Progenitor cell of endocrine pancreas (in vitro differentiated cells): ENCODE measurements at places on chromosomes 12 and 14. TPM values are rescaled to one million over a fixed set of nuclear protein-coding genes. Genes with fewer than 3 reads are reported as not detected.

DLK1 gene
- 5,491 and 5,856 TPM in 2 replicates for total RNA-seq

DNA sequence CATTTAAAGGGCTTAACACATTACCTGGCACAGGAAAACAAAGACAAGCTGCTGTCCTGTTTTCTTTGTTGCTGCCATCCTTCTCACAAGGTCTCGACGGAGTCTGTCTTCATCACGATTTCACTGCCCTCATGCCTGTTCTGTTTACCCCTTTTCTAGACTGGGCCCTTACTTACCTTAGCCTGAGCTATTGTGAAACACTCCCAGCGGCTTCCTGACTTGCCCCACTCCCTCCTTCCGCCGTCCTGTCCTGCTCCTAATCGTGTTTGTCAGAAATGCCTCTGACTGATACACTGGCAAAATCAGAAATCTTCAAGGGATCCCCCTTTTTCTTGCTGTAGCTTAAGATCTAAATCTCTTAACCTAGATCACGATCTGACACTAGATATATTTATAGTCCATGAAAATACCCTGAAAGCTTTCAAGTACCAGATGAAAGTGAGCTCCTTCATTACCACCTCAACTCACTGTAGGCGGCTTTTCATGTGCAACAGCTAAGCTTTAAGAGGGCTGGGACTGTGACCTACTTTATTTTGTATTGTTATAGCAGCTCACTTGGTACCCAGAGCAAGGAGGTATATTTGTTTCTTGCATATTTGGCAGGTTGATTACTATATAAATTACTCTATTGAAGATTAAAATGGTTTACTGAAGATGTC, 32.1 kb downstream of the TECPR2 start:
- H3K36me3 ChIP-seq: peaks cover 29% of the 10 kb centered on the region
- no peak overlapping the region for H3K27ac ChIP-seq
- H3K27me3 ChIP-seq: no peaks in the 10 kb centered on the region
- no peak overlapping the region for H3K4me3 ChIP-seq

DNA sequence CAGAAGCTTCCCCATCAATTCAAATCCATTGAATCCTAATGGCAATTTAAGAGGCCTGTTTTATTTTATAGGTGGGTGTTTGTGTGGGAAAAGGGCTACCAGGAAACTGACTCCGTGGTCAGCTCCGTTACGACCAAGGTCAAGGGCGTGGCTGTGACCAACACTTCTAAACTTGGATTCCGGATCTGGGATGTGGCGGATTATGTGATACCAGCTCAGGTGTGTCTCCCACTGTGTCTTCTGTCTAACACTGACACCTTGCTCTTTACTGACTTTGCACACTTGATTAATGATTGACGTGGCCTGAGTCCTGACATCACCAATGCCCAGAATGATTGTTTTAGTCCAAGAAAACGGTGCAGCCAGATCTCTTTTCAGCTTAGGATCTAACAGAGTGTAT, 7.1 kb downstream of the P2RX4 start:
- peaks cover 19% of the 10 kb centered on the region for H3K4me1 ChIP-seq
- H3K4me3 ChIP-seq: no peak overlapping the region
- H3K36me3 ChIP-seq: peaks cover 22% of the 10 kb centered on the region

DNA sequence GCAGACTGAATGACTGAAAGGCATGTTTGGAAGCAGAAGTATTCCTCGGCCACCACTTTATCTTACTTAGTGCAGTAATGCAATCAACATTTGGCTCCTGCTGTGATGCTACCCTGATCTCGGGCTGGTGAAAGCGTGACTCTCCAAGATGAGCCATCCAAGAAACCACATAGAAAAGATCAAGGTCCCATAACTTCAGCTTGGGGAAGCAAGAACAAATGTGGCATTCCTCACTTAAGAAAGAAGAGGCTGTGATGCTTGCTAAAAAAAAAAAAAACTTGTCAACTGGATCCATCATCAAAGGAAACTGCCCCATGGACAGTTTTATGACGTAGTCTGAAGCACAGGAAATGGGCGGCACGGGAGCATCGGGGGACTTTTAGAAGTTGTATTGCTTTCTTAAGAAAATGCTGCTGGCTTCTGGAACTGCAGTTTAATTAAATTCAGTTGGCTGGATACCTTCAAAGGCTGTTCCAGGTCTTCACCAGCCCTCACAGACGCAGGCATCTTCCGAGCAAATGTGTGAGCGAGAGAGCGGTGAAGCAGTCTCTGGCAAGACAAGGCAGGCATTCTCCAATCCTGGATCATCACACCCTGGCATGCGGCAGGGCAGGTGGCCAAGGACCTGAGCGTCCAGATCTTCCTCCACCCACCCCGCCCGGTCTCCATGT, 38.2 kb upstream of the MAP1LC3B2 start:
- H3K27ac ChIP-seq: no peak overlapping the region
- H3K27me3 ChIP-seq: peaks cover 49% of the 10 kb centered on the region

- H3K36me3 ChIP-seq: no peaks in the 10 kb centered on the region
- peaks cover 3% of the 10 kb centered on the region for H3K4me1 ChIP-seq
- peak; percentile 58 for DNase-seq
- H3K27me3 ChIP-seq: peaks cover 33% of the 10 kb centered on the region
Observed at GRCh38 chr12:51591016-51591901, at the start of gene SCN8A. TSS of gene SCN8A (plus strand) at chr12:51591233. CDS start at chr12:51662818, 71,585 bp downstream.
